ENCODE measurements at places on chromosomes 12 and 14. TPM values are rescaled to one million over a fixed set of nuclear protein-coding genes. Genes with fewer than 3 reads are reported as not detected.

The SERPINA1 gene
- 1.0 TPM for total RNA-seq

The P2RX7 gene
- total RNA-seq = 5.6 TPM

The TMTC1 gene
- 11.5 TPM for total RNA-seq

The ABCC9 gene
- total RNA-seq = 2.3 TPM

The IL26 gene
- total RNA-seq = not detected

The SLC25A47 gene
- 0.37 TPM for total RNA-seq

The KRT79 gene
- total RNA-seq = 0.19 TPM

The SLC35E3 gene
- total RNA-seq = 7.1 TPM

The KRT85 gene
- total RNA-seq = 0.74 TPM

The DIO2 gene
- 3.8 TPM for total RNA-seq

The RAD9B gene
- 29.1 TPM for total RNA-seq

The RNF34 gene
- total RNA-seq = 96.6 TPM

The CAPS2 gene
- 22.1 TPM for total RNA-seq

The LYZ gene
- 9.7 TPM for total RNA-seq

DNA sequence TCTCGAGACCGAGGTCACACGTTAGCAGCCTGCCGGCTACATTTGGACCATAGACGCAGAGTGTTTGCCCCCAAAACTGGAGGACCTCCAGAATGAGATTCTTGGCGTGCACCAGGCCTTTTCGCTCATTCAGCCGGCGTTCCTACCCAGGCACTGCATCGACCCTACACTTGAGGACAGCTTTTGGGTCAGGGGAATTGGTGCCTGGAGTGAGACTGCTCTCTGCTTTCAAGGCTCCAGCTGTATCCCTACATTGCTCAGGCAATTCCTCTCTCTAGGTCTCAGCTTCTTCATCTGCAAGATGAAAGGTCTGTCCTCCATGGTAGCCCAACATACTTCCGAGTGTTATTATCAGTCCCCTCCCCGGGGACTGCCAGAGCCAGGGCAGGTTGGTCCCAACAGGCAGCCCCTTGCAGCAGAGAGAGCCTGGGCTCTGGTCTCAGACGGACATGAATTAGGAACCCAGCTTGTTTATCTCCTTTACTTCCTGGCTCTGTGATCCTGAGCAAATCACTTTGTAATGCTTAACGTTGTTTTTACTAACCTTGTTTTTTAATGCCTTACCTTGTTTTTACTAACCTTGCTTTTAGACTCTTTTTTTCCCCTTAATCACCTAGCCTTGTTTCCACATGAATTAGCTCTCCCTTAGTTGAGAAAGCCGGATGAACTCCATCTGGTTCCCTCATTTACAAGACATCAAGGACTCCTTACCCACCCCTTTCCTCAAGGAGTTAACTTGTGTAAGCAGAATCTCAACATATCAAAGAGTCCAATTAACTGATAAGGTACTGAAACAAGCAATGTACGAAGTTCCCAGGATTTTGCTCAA lies 892 bp downstream of the TCHP start:
- no peak for DNase-seq
- peak overlapping the region; percentile 77 for H3K27ac ChIP-seq
- no peaks in the 10 kb centered on the region for H3K27me3 ChIP-seq
- peaks cover 19% of the 10 kb centered on the region for H3K4me1 ChIP-seq
- H3K4me3 ChIP-seq = peak overlapping the region; percentile 95

DNA sequence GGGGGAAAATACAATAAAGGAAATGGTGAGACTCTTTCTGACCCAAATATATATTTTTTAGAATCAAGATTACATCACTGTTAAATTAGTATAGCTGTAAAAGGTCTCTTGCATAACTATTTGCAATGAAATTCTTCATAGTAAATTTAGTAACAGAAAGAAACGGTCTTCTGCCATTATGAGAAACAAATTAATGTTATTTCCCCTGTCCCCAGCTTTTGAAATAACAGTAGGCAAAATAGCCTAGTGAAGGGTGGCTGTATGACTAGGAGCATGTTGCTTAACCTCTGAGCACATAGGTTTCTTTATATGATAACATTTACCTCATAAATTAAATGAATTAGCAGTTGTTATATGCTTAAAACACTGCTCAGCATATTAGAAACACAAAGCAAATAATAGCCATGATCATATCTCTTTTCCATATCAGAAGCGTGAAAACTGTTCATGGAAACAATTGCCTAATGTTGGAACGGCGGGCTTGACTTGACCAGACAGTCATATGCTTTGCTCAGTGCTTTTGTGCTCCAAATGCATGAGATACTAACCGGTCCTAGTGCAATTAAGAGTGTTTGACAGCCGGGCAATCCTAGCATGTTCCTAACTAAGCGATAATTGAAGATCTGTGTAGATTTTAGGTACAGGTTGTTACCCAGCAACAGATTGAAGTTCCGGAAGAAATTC lies 24.0 kb downstream of the BHLHE41 start:
- H3K36me3 ChIP-seq = no peaks in the 10 kb centered on the region
- H3K4me3 ChIP-seq = no peak overlapping the region
- no peak overlapping the region for H3K27ac ChIP-seq
- H3K4me1 ChIP-seq = no peaks in the 10 kb centered on the region
- H3K27me3 ChIP-seq = no peaks in the 10 kb centered on the region
- no peak for DNase-seq

DNA sequence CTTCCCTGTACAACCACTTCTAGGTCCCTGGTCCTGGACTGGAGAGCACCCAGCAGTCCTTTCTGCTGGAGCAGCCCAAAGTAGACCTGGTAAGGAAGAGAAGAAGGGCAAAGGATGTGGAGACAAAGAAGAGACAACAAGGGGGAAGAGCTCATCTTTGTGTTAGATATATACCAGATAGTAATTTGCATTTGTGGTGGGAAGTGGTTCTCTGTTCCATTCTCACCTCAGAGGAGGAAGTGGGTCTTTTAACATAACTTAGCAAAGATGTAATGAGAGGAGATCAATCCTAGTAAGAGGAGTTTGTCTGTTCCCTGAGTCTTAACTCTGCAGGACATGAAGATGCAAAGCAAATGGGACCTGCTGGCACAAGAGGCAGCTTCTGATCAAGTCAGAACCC lies 8.0 kb downstream of the CCDC198 start:
- no peaks in the 10 kb centered on the region for H3K27me3 ChIP-seq
- no peak overlapping the region for H3K4me3 ChIP-seq
- H3K4me1 ChIP-seq = no peaks in the 10 kb centered on the region
- no peaks in the 10 kb centered on the region for H3K36me3 ChIP-seq
- no peak for DNase-seq

DNA sequence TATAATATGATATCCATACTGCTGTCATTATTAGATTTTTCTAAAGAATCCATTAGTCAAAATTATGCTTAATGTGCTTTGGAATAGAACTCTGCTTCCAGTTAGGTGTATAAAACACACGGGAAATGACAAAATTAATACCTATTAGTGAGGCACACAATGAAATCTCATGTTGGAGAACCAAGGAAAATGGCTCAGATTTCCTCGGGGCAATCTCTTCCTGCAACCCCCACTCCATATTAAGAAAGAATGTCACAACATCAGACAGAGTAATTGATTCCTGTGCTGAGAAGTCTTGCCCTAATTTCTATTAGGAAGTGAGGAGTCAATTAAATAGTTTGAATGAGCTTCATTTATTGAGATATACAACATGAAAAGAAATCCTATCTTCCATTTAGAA lies 299.8 kb upstream of the KITLG start:
- H3K4me1 ChIP-seq = no peaks in the 10 kb centered on the region
- no peaks in the 10 kb centered on the region for H3K36me3 ChIP-seq
- DNase-seq = no peak
- H3K27ac ChIP-seq = no peak overlapping the region
- H3K27me3 ChIP-seq = no peaks in the 10 kb centered on the region
- no peak overlapping the region for H3K4me3 ChIP-seq

GRCh38 chr12:97939156-97939555 lies 476.6 kb downstream of the RMST start:
- H3K36me3 ChIP-seq = no peaks in the 10 kb centered on the region
- no peak overlapping the region for H3K27ac ChIP-seq
- DNase-seq = no peak
- no peak overlapping the region for H3K4me3 ChIP-seq
- H3K27me3 ChIP-seq = no peaks in the 10 kb centered on the region

GRCh38 chr14:104078031-104078455 lies 7.5 kb upstream of the ASPG start:
- H3K27me3 ChIP-seq = no peaks in the 10 kb centered on the region
- peak; percentile 91 for DNase-seq
- no peak overlapping the region for H3K4me3 ChIP-seq
- H3K36me3 ChIP-seq = no peaks in the 10 kb centered on the region
- H3K4me1 ChIP-seq = no peaks in the 10 kb centered on the region
- no peak overlapping the region for H3K27ac ChIP-seq

- no peak overlapping the region for H3K27ac ChIP-seq
- no peaks in the 10 kb centered on the region for H3K27me3 ChIP-seq
- no peaks in the 10 kb centered on the region for H3K36me3 ChIP-seq
- H3K4me1 ChIP-seq = no peaks in the 10 kb centered on the region
Measured at GRCh38 chr14:104451474-104451873, 128.1 kb upstream of the C14orf180 start.

GRCh38 chr12:74816398-74817175 lies 279.0 kb downstream of the ATXN7L3B start:
- H3K27me3 ChIP-seq = no peaks in the 10 kb centered on the region
- H3K27ac ChIP-seq = no peak overlapping the region
- H3K36me3 ChIP-seq = no peaks in the 10 kb centered on the region
- DNase-seq = no peak
- H3K4me1 ChIP-seq = no peaks in the 10 kb centered on the region

DNA sequence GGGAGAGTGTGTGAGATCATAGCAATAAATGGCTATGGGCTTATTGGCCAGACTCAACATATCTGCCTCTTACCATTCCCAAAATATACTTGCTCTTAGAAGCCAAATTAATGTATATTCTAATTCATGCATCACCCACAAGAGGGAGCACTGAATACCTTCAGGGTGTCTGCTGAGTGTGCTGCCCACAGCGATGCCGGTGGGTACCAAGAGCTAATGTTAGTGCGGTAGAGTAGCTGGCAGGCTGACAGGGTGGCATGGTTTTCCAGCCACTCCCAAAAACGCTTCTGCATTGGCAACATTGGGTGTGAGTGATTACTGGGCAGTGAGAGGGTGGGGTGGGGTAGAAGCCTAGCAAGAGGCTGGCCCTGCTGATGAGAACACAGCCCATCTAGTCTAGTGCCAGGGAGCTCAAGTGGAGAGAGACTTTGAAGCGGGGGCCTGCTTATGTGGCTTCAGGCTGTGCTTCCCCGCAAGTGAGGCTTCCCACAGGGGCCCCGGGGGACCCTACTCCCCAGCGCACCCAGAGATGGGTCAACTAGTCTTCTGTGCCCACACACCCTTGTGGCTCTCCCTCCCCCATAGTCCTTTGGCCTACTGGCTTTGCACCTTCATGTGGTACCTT lies 9.2 kb upstream of the PLEKHD1 start:
- no peaks in the 10 kb centered on the region for H3K4me1 ChIP-seq
- no peak overlapping the region for H3K27ac ChIP-seq
- DNase-seq = no peak
- no peaks in the 10 kb centered on the region for H3K27me3 ChIP-seq
- no peaks in the 10 kb centered on the region for H3K36me3 ChIP-seq
- no peak overlapping the region for H3K4me3 ChIP-seq

- H3K4me1 ChIP-seq = peaks cover 18% of the 10 kb centered on the region
- no peak overlapping the region for H3K27ac ChIP-seq
- no peaks in the 10 kb centered on the region for H3K27me3 ChIP-seq
- H3K4me3 ChIP-seq = peak overlapping the region; percentile 0
- H3K36me3 ChIP-seq = no peaks in the 10 kb centered on the region
Measured at GRCh38 chr12:27974735-27975221, 2.2 kb upstream of the PTHLH start.

GRCh38 chr12:46402941-46403718 lies 30.6 kb upstream of the SLC38A2 start:
- no peak for DNase-seq
- H3K27me3 ChIP-seq = no peaks in the 10 kb centered on the region
- H3K36me3 ChIP-seq = no peaks in the 10 kb centered on the region
- peaks cover 6% of the 10 kb centered on the region for H3K4me1 ChIP-seq

GRCh38 chr12:95554532-95555071 lies 3.3 kb upstream of the USP44 start:
- no peaks in the 10 kb centered on the region for H3K27me3 ChIP-seq
- no peaks in the 10 kb centered on the region for H3K4me1 ChIP-seq
- H3K27ac ChIP-seq = no peak overlapping the region
- no peaks in the 10 kb centered on the region for H3K36me3 ChIP-seq
- H3K4me3 ChIP-seq = no peak overlapping the region
- no peak for DNase-seq

- no peaks in the 10 kb centered on the region for H3K27me3 ChIP-seq
- peak overlapping the region; percentile 73 for H3K27ac ChIP-seq
- H3K4me3 ChIP-seq = no peak overlapping the region
Measured at GRCh38 chr12:93740751-93741150, 63.6 kb downstream of the CRADD start.

GRCh38 chr12:69024413-69024812 lies 91.4 kb upstream of the CPM start:
- no peak for DNase-seq
- H3K4me3 ChIP-seq = no peak overlapping the region
- no peaks in the 10 kb centered on the region for H3K36me3 ChIP-seq
- H3K27ac ChIP-seq = no peak overlapping the region

- DNase-seq = no peak
- no peaks in the 10 kb centered on the region for H3K27me3 ChIP-seq
- no peaks in the 10 kb centered on the region for H3K4me1 ChIP-seq
- no peak overlapping the region for H3K4me3 ChIP-seq
- H3K36me3 ChIP-seq = no peaks in the 10 kb centered on the region
Measured at GRCh38 chr14:81313775-81314429, 86.2 kb downstream of the STON2 start.

- no peak for DNase-seq
- no peaks in the 10 kb centered on the region for H3K36me3 ChIP-seq
- no peak overlapping the region for H3K4me3 ChIP-seq
- H3K4me1 ChIP-seq = peaks cover 2% of the 10 kb centered on the region
- H3K27me3 ChIP-seq = no peaks in the 10 kb centered on the region
- no peak overlapping the region for H3K27ac ChIP-seq
Measured at GRCh38 chr12:131218923-131219669, 265.4 kb downstream of the ADGRD1 start.

DNA sequence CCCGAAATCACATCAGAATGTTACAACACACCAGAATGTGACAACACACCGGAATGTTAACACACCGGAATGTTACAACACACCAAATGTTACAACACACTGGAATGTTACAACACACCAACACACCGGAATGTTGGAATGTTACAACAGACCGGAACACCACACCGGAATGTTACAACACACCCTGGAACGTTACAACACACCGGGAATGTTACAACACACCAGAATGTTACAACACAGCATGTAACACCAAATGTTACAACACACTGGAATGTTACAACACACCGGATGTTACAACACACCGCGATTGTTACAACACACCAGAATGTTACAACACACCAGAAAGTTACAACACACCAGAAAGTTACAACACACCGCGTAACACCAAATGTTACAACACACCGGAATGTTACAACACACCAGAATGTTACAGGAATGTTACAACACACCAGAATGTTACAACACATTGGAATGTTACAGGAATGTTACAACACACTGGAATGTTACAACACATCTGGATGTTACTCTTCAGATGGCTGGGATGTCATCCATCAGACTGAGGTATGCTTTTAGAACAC lies 21.1 kb downstream of the CHFR start:
- DNase-seq = peak; percentile 18
- H3K4me3 ChIP-seq = no peak overlapping the region
- H3K36me3 ChIP-seq = no peaks in the 10 kb centered on the region
- no peaks in the 10 kb centered on the region for H3K4me1 ChIP-seq
- no peak overlapping the region for H3K27ac ChIP-seq
- no peaks in the 10 kb centered on the region for H3K27me3 ChIP-seq
